ENCODE measurements at places on chromosomes 4 and X. TPM values are rescaled to one million over a fixed set of nuclear protein-coding genes. Genes with fewer than 3 reads are reported as not detected.

SHROOM3 gene
- 51.4 TPM for total RNA-seq

FAM241A gene
- 2.7 TPM for total RNA-seq

RNF128 gene
- 0.38 TPM for total RNA-seq

C4orf54 gene
- 10.6 TPM for total RNA-seq

GALNTL6 gene
- 9.6 TPM for total RNA-seq

SPIN2A gene
- total RNA-seq: 2.0 TPM

MFAP3L gene
- 16.7 TPM for total RNA-seq

BMPR1B gene
- total RNA-seq: 13.0 TPM
